ENCODE measurements at places on chromosomes 1 and 21.

DNA sequence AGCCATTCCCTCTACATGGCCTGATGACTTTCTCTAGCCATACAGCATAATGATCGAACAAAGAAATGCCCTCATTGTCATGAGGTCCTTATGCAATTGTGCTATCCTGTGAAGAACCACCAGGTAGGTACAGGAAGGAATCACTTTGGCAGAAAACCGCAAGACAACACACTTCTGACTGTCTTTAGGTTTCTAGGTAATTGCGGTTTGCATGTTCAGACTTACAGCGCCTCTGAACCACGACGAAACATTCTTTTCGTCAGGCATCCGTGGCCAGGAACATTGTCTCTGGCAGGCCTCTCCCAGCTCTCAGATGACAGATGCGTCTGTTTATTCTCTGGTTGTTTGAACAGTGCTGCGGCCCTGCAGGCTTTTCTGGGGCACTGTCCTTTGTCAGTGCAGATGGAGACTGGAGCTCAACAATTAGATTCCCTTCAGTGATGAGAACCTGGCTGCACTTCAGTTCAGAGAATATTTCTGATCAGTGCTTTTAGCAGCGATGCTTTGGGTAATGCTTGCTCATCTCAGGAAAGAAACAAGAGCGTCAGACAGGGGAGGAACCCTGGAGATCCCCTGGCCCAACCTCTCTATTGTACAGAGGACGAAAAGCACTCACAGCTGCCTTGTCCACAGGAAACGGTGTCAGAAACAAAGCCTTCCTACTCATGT is 63.4 kb downstream of the B3GALT5 start:
- no peak for DNase-seq

DNA sequence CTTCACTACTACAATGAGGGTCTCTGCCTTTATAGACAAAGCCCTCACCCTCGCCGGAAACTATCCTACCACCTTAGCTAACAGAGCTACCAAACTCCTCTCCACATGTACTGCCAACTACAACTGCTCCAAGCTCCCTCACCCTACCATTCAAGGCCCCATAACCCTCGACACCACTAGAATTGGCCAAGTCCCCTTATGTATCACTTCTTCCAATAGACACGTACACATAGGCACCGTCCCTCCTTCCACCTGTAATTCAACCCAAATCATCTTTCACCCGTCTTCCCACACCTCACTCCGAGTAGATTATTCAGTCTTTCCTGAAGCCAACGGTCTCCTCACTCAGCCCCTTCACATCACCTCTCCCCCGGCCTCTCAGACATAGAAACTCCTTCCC is 19.7 kb upstream of the CA6 start:
- DNase-seq: no peak

DNA sequence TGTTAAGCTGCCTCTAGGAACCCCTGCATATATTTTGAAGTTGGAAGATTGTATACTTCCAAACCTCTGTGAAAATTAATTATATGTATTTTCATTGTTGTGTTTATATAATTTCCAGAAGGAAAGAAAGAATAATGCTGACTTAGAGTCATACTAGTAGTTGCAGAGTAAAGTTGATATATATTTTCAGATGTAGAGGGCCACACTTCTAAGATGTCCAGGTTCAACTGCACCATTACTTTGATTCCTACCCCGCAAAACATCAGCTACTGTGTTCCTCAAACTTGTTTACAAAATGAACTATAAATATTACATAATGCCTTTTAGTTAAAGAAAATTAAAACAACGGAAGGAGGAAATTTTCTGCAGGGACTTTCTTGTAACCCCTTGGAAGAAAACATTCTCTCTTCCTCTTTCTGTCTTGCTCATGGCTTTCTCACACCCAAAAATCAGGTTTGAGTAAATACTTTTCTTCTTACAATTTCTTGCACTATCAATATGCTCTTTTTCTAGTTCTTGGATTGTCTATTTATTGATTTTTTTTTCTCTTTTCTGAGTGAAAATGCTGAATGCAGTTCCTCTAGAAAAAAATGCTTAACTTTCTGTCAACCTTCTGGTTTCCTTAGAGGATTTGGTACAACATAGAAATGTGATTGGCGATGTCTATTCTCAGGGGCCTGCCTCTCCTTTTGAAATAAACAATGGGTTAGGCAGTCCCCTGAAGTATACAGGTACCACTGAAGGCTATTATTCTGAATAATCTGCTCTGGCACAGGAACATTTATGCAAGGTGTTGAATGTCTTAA is 867.8 kb downstream of the TTLL7 start:
- DNase-seq: no peak

GRCh38 chr21:37008724-37009123 is 2.2 kb downstream of the RIPPLY3 start:
- DNase-seq: no peak

- DNase-seq: no peak
These were observed 10.5 kb downstream of the C1orf167 start for GRCh38 chr1:11772458-11772857.

DNA sequence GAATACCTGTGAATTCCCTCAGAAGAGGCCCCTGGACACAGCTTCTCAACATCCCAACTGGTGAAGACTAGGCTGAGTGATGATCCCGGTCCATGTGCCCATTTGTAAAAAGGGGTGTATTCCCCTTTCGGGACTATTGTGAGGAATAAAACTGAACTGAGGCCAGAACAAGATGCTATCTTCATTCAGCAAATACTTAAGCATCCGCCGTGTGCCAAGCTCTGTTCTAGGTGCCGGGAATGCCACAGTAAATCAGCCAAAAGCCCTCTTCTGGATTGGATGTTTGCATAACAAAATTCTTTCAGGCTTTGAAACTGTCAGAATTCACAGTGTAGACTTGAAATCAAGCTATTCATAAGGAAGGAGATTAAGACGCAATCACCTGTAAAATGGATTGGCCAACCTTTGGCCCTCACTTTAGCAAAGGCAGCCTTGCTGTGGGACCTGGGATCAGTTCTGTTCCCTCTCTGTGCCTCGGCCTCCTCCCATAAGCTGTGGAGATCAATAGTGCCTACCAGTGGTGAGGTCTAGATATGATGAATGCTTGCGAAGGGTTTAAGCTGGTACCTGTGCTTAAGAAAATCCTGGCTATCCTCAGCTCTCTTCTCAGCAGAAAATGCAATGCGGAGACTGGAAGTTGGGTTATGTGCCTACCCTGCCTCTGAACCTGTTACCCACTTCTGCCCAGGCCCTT is 1.8 kb downstream of the ALPL start:
- DNase-seq: no peak

DNA sequence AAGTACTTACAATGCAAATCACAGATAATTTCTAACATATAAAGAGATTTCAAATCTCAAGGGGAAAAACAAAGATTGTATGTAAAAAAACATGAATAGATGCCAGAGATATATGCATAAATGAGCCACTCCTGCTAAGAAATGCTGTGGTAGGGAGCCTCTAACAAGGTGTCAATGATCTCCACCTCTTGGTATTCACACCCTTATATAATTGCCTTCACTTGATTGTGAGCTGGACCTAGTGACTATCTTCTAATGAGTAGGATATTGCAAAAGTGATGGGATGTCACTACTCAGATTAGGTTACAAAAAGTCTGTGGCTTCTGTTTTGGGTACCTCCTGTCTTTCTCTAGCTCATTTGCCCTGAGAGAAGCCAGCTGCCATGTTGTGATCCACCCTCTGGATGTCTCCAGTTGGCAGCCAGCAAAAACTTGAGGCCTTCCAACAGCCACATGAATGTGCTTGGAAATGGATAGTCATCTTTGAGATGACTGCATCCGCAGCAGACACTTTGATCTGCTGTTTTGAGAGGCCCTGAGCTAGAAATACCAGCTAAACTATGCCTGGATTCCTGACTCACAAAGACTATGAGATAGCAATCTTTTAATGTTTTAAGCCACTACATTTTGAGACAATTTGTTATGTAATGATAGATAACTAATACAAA is 196.1 kb upstream of the FGGY start:
- DNase-seq: no peak

GRCh38 chr1:243428617-243429342 is 172.9 kb downstream of the SDCCAG8 start:
- no peak for DNase-seq

- no peak for DNase-seq
These were observed 7.1 kb downstream of the PTGFRN start for GRCh38 chr1:116916533-116917445.

DNA sequence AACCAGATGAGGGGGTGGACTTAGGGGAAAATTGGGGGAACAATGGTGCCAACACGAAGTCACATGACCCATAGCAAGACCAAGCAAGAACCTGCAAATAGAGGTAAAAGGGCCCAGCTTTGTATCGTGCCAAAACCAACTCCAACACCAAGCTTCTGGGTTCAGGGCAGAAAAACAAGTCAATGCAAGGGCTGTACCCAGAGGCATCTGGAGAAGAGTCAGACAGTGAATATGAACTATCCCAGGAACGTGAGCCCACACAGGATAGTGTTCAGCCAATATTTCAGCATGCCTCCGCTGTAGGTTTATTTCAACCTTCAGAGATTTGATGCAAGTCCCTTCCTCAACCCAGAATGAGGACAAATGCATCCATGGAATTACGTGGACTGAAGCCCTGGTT is 15.0 kb upstream of the ZMYM6 start:
- DNase-seq: no peak

DNA sequence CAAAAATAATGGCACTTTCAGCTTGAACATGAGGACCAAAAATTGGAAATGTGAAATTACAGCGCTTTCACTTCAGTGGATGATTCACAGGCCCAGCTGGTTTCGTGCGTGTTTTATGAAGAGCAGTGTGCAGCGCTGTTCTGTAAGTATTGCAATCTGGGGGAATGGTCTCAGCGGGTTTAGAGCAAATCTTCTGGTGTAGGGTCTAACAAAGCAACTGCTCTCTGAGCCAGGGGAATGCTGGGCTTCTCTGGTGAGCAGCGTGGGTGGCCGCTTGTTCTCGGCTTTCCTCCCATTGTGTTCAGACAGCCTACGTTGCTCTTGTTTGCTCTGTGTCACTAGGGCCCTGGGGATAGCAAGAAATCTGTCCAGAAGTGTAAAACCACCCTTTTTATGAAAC is 42.4 kb upstream of the GADD45A start:
- DNase-seq: no peak

DNA sequence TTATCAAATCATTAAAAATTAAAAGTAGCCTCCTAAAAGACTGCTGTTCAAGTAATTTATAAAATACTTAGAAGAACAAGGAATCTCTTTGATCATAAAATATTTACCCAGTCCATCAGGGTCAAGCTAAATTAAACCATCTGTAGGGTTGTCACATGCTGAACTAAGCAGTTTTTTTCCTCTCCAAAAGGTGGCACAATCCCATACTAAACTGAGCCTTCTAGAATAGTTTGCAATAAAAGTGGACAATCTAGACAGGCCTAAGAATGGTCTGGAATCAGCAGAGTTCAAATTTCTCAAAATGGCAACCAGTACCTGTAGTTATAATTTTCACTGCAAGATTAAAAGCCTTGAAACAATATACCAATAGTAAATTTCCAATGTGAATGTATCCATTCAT is 194.8 kb downstream of the EIF4G3 start:
- no peak for DNase-seq

DNA sequence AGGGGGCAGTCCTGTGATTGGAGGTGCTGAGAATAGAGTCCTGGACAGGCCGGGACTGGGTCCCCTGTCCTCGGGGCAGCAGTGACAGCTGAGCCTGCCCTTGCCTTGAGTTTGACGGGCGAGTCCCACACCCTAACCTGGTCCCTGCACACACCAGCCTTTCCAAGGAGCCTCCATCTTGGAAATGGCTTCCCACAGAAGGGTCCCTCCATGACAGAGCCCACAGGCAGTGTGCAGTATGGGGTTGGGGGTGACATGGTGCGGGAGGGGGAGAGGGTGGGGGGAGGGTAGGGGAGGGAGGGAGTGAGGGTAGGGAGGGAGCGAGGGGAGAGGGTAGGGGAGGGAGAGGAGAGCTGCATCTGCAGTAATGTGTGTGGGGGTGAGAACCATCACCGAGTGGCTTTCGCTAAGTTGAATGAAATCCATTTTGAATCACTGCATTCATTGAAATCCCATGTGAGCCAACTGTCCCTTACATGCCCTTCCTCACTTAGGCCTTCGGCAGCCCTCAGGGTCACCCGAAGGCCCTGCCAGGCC is 10.1 kb upstream of the TMEM52 start:
- no peak for DNase-seq

- no peak for DNase-seq
These were observed 13.3 kb downstream of the GPR157 start for GRCh38 chr1:9115351-9116205.

DNA sequence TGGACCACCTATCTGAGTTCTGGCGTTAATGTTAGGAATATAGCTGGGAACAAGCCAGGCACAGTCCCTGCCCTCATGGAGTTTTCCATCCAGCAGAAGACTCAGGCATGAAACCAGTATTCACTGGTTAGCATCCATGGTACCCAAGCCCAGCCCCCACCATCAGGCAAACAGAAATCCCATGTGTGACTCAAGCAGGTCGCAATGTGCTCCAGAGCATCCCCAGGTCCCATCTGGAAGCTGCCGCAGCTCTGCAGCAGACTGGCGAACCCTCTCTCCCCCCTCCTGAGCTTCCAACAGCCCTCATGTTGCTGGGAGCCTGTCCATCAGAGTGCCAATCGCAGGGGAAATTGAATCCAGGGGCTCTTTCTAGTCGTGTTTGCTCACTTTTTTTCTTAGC is 174.2 kb downstream of the RRAGC start:
- DNase-seq: no peak

DNA sequence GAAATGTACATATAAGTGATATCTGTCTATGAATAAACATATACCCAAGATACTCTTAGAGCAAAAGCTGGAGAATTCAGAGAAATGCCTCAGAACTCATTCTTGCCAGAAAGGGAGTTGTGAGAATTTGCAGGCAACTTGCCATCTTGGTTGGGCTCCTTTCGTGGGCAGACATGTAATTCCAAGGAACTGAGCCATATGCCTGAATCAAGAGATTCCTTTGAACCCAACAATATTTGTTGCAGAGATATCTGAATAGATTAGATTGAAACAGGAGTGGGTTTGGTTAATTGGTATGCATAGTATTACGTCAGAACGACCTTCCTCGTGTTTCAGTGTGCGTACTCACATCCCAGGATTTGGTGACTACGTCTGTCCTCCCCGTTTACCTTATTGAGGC is 67.0 kb downstream of the TGFB2 start:
- no peak for DNase-seq

DNA sequence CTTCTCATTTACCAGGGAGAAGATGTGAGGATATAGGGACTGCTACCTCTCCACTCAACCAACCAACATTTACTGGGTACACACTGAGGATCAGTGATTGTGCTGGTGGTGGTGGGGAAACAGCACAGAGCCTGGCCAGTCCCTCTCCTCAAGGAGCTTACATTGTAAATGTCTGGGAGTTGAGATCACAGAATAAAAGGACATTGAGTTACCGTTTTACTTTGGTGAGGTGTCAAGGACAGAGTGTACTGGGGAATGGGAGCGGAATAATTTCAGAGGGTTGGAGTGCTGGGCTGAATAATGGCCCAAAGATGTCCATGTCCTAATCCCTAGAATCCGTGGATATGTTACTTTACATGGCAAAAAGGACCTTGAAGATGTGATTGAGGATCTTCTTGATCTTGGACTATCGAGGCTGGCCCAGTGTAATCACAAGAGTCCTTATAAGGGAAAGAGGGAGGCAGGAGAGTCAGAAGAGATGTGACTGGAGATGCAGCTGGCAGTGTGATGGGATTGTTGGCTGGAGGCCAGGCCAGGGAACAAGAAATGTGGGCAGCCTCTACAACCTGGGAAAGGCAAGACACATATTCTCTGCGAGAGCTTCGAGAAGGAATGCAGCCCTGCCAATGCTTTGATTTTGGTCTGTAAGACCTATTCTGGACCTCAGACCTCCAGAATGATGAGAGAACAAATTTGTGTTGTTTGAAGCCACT is 26.6 kb upstream of the RWDD3 start:
- DNase-seq: no peak
